ENCODE measurements at places on chromosomes 11 and 22.

- no peaks in the 10 kb centered on the region for H3K27me3 ChIP-seq
- H3K4me1 ChIP-seq, result peaks cover 21% of the 10 kb centered on the region
- H3K4me3 ChIP-seq, result no peak overlapping the region
- peak overlapping the region; percentile 91 for H3K27ac ChIP-seq
- no peak for DNase-seq
Observed at GRCh38 chr11:4134806-4135205, 40.2 kb downstream of the RRM1 start.

- no peaks in the 10 kb centered on the region for H3K36me3 ChIP-seq
- no peak overlapping the region for H3K4me3 ChIP-seq
- DNase-seq, result no peak
- peak overlapping the region; percentile 90 for H3K27ac ChIP-seq
- peaks cover 10% of the 10 kb centered on the region for H3K4me1 ChIP-seq
- no peaks in the 10 kb centered on the region for H3K27me3 ChIP-seq
Observed at GRCh38 chr11:12642806-12643428, 31.3 kb upstream of the TEAD1 start.

DNA sequence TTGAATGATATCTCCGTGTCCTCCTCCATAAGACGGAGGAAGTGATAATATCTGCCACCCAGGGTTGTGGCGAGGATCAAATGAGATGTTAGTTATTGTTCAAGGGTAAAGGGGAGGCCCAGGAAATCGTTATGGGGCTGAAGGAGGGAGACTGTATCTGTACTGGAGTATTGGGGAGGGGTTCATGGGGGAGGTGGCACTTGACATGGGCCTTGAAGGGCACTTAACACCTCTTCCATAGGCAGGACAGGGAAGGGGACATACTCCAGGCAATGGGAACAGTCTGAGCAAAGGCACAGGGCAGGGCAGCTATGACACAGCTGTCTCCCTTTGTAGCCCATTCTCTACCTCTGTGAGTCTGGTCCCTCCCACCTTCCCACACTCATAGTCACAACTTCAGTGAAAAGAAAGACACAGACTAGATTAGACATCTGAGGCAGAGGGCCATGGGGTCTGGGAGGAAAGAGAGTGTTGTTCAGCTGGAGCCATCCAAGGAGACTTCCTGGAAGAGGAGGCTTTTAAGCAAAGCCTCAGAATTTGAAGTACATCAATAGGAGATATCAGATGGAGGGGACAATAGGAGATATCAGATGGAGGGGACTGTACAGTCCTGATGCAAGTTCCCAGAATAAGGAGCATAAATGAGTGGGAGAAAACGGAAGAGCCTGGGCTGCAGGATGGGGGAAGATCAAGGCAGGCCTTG, 15.8 kb upstream of the DGKZ start:
- peaks cover 21% of the 10 kb centered on the region for H3K4me1 ChIP-seq
- no peaks in the 10 kb centered on the region for H3K36me3 ChIP-seq
- H3K27ac ChIP-seq, result no peak overlapping the region
- H3K4me3 ChIP-seq, result peak overlapping the region; percentile 41
- no peak for DNase-seq

DNA sequence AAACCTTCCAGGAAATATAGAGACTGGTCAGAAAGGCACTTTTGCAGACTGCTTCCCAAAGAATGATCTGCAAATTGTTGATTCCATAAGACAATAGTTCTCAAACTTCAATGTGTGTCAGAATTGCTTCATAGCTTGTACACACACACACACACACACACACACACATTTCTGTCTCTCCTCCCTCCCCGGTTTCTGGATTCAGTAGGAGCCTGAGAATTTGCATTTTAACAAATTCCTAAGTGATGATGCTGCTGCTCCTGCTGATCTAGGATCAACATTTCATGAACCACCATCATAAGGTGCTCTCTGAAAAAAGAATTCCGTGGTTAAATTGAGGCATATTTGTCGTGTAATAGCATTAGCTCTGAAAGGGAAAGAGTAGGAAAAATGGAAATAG, 35.3 kb upstream of the FZD4 start:
- no peaks in the 10 kb centered on the region for H3K27me3 ChIP-seq
- no peak overlapping the region for H3K27ac ChIP-seq
- no peaks in the 10 kb centered on the region for H3K36me3 ChIP-seq
- DNase-seq, result no peak
- H3K4me3 ChIP-seq, result no peak overlapping the region

DNA sequence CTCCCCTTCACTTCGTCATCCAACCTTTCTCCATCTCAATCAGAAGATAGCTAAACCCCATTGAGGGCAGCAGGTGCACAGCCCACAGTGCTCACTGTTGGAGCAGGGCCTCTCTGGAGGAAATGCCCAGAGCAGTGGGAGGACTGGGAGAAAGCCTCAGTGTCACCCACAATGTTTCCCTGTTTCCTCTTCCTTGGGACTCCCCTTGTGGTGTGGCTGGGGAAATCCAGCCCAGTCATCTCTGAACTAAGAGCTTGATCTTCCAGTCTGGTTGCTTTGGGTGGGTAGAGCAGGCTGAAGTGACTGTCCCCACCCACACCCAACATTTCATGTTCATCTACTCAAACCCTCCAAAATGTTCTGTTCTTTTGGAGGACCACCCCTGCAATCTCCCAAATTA, 29.8 kb upstream of the EED start:
- H3K27ac ChIP-seq, result no peak overlapping the region
- H3K27me3 ChIP-seq, result no peaks in the 10 kb centered on the region
- H3K4me1 ChIP-seq, result peaks cover 10% of the 10 kb centered on the region
- no peak overlapping the region for H3K4me3 ChIP-seq
- H3K36me3 ChIP-seq, result no peaks in the 10 kb centered on the region
- no peak for DNase-seq

DNA sequence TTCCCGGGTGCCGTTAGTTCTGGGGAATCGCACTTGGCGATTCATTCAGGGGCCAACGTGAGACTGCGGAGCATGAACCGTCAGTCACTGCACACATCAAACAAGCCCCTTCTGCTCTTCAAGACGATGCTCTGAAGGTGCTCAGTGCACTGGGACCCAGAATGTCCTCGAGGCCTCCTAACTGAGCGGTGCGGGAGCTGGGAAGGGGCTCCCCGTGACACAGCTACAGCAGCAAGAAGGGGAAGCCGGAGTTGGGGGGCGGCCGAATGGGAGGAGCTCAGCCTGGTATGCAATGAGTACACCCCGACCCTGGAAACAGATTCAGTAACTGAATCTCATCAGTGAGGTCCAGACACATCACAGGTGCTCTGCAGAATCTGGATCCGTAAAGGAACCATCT, 150.8 kb downstream of the SHANK2 start:
- H3K36me3 ChIP-seq, result no peaks in the 10 kb centered on the region
- peaks cover 1% of the 10 kb centered on the region for H3K27me3 ChIP-seq
- no peaks in the 10 kb centered on the region for H3K4me1 ChIP-seq
- no peak overlapping the region for H3K4me3 ChIP-seq
- no peak overlapping the region for H3K27ac ChIP-seq
- no peak for DNase-seq
